Cardiac ventricle fibroblast (primary cell): ENCODE measurements at places on chromosomes 6 and 20. TPM values are rescaled to one million over a fixed set of nuclear protein-coding genes. Genes with fewer than 3 reads are reported as not detected.

The COL9A3 gene
- total RNA-seq, result 46.0 and 51.4 TPM in 2 replicates

The CYP39A1 gene
- 0.05 and 0.19 TPM in 2 replicates for total RNA-seq

The LY86 gene
- total RNA-seq, result not detected in 2 replicates

The SEMG1 gene
- not detected in 2 replicates for total RNA-seq

The RNF8 gene
- total RNA-seq, result 13.8 and 14.8 TPM in 2 replicates

The UBD gene
- total RNA-seq, result not detected in 2 replicates

The CPNE5 gene
- total RNA-seq, result 0.06 and 0.34 TPM in 2 replicates
